Activated T-cell treated with anti-CD3 and anti-CD28 coated beads, Interleukin-2, amount 50 U/mL, for 1 hour (primary cell): ENCODE measurements at places on chromosomes 7 and 10.

DNA sequence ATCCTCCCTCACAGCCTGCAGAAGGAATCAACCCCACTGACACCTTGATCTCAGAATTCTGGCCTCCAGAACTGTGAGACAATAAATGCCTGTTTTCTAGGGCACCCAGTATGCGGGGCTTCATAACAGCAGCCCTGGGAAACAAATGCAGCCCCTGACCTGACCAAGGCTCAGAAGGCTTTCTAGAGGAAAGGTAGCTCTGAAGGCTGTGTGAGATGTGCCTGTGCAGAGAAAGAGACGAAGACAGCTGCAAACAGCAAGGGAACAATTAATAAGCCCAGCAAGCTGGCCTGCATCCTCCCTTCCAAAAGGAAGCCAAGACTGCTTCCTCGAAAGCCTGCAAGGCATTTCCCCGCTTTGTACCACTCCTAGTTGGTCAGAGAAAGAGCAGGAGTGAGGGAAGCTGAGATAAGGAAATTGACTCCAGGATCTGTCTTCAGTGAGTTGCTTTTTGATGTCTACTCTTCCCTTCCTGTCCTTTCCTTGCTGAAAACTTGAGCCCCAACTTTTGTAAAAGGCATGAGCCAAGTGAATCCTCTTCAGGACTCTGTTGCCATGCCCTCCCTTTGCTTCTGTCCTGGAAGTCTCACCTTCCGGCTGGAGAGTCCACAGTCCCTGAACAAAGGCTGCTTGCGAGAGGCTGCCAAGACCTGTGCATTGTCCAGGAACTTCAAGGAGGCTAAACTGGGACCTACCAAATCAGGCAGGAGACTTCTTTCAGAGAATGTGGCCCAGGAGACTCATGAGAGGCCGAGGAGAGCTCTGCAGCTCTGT lies 71.2 kb upstream of the ARID5B start:
- DNase-seq = no peak

DNA sequence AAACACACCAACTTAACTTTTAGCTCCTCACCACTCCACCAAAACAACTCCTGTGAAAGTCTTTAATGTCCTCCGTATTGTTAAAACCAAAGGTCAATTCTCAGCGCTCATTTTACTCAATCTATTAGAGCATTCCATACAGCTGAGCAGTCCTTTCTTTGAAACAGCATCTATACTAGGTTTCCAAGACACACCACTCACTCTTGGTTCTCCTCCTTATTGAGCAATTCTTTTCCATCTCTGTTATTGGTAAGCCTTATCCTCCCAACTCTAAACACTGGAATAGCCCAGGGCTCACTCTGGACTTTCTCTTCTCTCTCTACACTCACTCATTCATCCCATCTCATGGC lies 34.9 kb downstream of the COA1 start:
- DNase-seq = no peak

DNA sequence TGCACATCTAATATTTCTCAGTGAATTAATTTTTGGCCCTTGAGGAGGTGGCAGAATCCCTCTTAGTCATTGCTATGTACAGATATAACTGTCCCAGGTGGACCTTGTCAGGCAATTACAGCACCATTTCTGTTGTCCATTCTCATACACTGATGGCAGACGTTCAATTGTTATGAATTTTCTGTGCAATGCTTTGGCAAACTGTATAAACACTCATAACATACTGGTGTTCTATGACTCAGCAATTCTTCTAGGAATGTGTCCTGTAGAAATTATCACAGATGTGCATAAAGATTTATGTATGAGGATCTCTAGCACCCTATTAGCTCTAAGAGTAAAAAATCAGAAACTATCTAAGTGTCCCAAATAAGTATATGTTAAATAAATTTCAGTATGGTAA lies 80.8 kb downstream of the DNAJB9 start:
- DNase-seq = no peak

DNA sequence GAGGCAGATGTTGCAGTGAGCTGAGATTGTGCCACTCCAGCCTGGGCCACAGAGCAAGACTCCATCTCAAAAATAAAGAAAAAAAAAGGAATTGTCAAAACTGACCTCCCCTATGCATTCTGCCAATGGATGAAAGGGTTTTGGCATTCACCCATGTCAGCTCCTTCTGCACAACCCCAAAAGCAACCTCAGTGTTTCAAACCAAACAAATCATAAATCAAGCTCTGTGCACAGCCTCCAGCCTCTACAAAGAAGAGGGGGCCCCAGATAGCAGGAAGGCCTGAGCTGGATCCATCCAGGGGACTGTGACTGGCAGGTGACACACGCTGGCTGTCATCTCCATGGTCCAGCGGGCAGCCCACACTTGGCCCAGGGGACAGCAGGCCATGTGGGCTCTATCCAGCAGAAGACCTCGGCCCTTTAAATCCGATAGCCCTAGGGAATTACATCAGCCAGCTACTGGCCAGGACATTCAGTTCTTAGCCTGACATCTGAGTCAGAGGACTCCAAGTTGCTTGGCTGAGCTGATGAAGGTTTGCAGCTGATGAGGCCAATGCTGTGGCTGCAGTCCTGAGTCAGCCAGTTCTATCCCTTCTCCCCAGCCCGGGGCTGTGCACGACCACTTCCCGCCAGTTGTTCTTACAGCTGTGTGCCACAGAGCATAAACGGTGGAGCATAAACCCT lies 52.0 kb upstream of the FIGNL1 start:
- DNase-seq = no peak

GRCh38 chr7:138746073-138746472 lies 44.9 kb upstream of the SVOPL start:
- no peak for DNase-seq

DNA sequence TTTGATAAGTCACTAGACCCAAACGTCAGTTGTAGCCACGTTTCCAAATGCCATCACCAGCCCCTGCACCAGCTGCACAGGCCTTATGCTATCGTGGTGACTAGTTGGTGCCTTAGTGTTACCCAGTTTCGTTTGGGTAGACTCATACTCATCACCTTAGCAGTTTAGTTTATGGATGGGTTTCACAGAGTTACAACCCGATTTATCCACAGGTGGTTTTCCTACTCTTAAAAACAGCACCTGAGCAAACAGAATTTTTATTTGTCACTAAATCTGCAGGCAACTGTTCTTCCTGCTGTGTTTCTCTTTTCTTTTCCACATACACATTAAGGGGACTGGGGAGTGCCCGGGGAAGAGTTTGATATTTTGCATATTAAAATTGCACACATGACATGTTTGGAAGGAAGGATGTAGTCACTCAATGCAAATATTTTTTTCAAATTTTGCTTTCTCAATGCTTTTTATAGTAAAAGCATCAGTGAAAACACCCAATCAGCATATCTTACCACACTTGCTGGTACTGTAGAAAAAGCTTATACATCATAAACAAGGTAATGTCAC lies 41.6 kb downstream of the PDSS1 start:
- no peak for DNase-seq

- no peak for DNase-seq
Observed at GRCh38 chr10:104332243-104333031, 5.8 kb downstream of the ITPRIP start.
